Chondrocyte (in vitro differentiated cells): ENCODE measurements at places on chromosomes 1 and 21. TPM values are rescaled to one million over a fixed set of nuclear protein-coding genes. Genes with fewer than 3 reads are reported as not detected.

Gene ADCY10
- 0.07 to 0.51 TPM (median 0.10 TPM) in 3 replicates for total RNA-seq

Gene F5
- not detected in 3 replicates for total RNA-seq

Gene DIRAS3
- 0.30 to 0.62 TPM (median 0.36 TPM) in 3 replicates for total RNA-seq

Gene AMY2A
- not detected in 3 replicates for total RNA-seq

Gene FLAD1
- total RNA-seq, result 23.0 to 30.8 TPM (median 28.7 TPM) in 3 replicates
